Stimulated activated CD8-positive, alpha-beta memory T cell treated with anti-CD3 and anti-CD28 coated beads, Interleukin-4, amount 100 ng/mL, for 1 hour (primary cell): ENCODE measurements at places on chromosomes 5 and 9.

GRCh38 chr5:135491552-135492318, 39.6 kb upstream of the TIFAB start:
- no peak for DNase-seq

GRCh38 chr9:112063151-112063550, 111.9 kb downstream of the SUSD1 start:
- no peak for DNase-seq

DNA sequence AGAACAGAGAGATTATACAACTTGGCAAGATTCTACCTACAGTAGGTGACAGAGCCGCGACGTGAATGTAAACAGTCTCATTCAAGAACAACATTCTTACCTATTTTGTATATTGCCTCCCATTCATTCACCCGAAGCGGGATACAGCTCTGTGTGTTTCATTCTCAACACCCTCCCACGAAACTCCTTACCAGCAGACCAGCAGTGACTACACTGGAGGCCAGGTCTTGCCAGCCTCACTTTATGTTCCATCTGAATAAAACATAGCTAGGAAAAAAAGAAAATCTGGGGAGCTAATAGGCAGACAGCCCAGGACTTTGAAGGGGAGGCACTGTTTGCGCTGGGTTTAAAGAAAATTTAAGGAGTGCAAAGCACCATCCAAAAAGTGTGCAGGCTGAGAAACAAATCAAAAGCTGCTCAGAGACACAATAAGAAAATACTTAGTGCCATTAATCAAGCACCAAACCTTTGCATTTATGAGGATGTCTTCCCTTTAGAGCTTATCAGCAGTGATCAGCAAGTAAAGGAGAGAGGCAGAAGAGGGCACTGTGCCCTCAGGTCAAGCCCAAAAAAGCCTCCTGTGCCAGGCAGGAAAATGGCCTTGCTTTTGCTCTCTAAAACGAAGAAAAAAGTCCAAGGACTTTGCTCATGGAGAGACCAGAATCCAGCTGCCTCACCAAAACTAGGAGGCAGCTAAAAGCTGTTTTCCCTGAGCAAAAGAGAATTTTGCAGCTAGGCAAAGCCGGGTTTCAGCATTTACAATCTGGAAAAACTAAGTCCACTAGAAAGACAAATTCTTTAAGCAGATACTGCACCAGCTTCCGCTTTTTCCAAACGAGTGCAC, 295.1 kb downstream of the BNC2 start:
- DNase-seq: no peak

GRCh38 chr9:110327716-110328115, 9.9 kb downstream of the TXNDC8 start:
- DNase-seq: no peak

- DNase-seq: no peak
Measured at GRCh38 chr9:113219969-113220368, 1.1 kb downstream of the FKBP15 start.

DNA sequence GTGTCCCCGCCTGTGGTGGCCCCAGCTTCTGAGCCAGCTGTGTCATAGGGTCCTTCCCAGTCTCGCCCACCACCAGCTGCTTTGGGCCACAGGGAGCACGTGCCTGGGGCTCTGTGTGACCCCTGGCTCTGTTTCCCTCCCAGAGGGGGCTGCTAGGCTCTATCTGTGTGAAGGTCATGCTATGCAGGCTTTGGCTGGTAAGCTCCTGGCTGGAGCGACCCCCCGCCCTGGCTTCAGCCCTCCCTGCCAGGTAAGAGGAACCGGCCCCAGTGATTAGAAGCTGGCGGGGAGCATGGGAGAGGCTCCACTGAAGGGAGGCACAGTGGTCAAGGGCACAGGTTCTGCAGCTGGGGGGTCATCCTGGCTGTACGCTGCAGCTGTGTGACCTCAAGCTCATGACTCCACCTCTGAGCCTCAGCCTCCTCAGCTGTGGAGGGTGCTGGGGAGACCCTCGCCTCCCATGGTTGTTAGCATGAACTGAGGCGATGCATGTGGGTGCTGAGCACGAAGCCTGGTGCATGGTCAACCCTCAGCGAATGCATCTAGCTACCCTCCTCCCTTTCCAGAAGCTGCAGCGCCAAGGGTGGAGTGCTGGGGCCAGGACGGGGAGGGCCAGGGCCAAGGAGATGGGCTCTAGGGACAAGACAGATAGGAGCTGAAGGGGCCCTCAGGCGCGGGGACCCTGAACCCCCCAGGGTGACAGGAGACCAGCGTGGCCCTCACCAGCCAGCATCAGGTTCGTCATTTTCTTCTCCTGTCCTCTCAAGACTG, 163.8 kb upstream of the MVB12B start:
- no peak for DNase-seq

- no peak for DNase-seq
Measured at GRCh38 chr5:36759117-36759516, 117.5 kb upstream of the NIPBL start.

DNA sequence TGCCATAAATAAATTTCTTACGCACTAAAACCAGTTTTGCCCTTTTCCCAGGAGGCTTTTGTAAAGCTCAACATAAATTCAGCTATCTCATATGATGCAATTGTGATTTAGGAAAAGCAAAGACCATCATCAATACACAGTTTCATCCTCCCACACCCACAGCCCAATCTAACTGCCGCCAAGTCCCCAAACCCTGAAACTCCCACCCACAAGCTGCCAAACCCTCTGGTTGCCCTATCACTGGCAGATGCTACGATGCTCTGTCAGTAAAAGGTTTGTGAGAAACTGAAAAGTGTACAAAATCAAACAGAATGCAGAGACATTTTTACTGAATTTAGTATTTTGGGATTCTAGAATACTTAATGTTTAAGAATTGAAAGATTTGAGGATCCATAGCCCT, 42.8 kb upstream of the NR4A3 start:
- DNase-seq: no peak

GRCh38 chr5:131252824-131253171, 11.1 kb upstream of the CDC42SE2 start:
- peak; percentile 49 for DNase-seq

- no peak for DNase-seq
Measured at GRCh38 chr5:105940181-105940580, 1730.6 kb downstream of the EFNA5 start.
